Endothelial cell of umbilical vein (primary cell): ENCODE measurements at places on chromosomes 2 and 18. TPM values are rescaled to one million over a fixed set of nuclear protein-coding genes. Genes with fewer than 3 reads are reported as not detected.

- no peaks in the 10 kb centered on the region for H3K27me3 ChIP-seq
- H3K27ac ChIP-seq, result no peak overlapping the region
- H3K4me1 ChIP-seq, result peaks cover 13% of the 10 kb centered on the region
- no peak for DNase-seq
These were observed 59.2 kb downstream of the PTPRM start for GRCh38 chr18:7626175-7626921.

- no peak overlapping the region for H3K27ac ChIP-seq
- peak; percentile 76 for DNase-seq
- no peaks in the 10 kb centered on the region for H3K27me3 ChIP-seq
These were observed 2.9 kb upstream of the EPB41L3 start for GRCh38 chr18:5546660-5547059.

CD28 gene
- 0.15 TPM in 1 of 2 replicates, not detected in the other for total RNA-seq

GRCh38 chr18:49101236-49101635 lies 150.5 kb upstream of the SMAD7 start:
- H3K4me1 ChIP-seq, result no peaks in the 10 kb centered on the region
- DNase-seq, result no peak
- no peak overlapping the region for H3K4me3 ChIP-seq
- H3K27me3 ChIP-seq, result no peaks in the 10 kb centered on the region
- H3K36me3 ChIP-seq, result no peaks in the 10 kb centered on the region

DNA sequence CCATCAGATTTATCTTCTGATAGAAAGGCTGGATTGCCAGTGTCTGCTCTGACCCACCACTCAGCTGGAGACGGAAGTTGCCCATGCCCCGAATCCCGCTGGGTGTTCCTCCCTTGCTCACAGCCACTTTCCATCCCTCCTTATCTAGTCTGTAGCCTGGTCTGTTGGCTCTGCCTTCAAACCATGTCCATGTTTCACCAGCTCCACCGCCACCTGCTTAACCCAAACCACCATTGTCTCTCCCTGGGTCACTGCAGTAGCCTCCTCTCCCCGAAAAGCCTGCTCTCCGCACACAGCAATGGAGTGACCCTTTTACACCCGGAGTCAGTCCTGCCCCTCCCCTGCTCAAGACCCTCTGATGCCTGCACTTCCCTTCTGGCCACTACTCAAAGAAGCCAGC lies 60.4 kb downstream of the GLI2 start:
- no peaks in the 10 kb centered on the region for H3K36me3 ChIP-seq
- DNase-seq, result no peak
- no peaks in the 10 kb centered on the region for H3K4me1 ChIP-seq
- H3K27ac ChIP-seq, result no peak overlapping the region

DNA sequence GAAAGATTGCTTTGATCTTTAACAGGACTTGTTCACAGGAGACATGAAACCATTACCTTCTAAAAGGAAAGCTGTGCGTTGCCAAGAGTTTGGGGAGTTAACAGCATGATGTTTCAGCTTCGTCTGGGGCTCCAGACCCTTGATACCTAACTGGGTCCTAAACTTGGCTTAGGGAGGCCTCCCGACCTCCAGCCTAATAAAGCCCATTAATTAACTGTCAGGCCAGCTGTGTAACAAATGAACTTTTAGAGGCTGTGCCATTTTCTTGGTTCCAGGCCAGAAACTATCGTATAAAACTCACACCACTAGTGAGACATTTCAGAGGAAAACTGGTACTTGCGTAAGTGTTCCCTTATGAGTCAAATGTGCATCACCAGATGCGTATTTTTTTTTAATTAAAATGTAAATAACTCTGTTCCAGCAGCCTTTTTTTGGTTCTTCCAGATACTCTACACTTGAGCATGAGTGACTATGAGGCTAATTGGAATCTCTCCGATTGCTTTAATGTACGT lies 236.5 kb downstream of the BCL2 start:
- no peak overlapping the region for H3K4me3 ChIP-seq
- H3K27ac ChIP-seq, result no peak overlapping the region
- no peak for DNase-seq
- no peaks in the 10 kb centered on the region for H3K36me3 ChIP-seq
- H3K27me3 ChIP-seq, result peaks cover 6% of the 10 kb centered on the region

SAP130 gene
- 30.4 and 34.3 TPM in 2 replicates for total RNA-seq
